ENCODE measurements at places on chromosomes 1 and 21. TPM values are rescaled to one million over a fixed set of nuclear protein-coding genes. Genes with fewer than 3 reads are reported as not detected.

DNA sequence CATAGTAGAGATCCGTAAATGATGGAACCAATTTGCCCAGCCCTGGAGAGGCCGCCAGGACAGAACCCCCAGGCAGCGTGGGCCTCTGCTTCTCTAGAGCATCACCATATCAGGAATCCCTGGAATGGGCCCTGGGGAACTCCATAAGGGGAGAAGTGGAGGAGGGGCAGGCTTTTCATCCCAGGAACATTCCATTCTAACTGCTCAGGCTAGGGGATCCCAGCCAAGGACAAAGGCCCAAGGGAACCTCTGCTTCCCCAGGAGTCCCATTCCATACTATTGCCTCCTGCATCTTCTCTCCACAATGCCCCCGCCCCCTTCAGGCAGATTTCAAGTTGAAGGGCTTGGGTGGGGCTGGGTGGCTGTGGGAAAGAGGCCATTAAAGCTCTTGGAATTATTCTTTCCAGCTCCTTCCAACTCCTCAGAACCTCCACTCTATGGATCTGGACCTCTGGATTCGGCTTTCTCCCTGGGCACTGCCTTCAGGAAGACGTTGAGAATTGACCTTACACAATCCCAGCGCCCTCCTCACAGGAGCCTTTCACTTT, 6.0 kb downstream of the TRNP1 start:
- H3K27ac ChIP-seq, result peak overlapping the region; percentile 49
- H3K4me1 ChIP-seq, result peaks cover 31% of the 10 kb centered on the region
- no peaks in the 10 kb centered on the region for H3K27me3 ChIP-seq
- no peak overlapping the region for H3K4me3 ChIP-seq

GRCh38 chr1:52683367-52683940, 14.7 kb downstream of the COA7 start:
- H3K36me3 ChIP-seq, result no peaks in the 10 kb centered on the region
- DNase-seq, result no peak
- H3K27ac ChIP-seq, result no peak overlapping the region
- no peak overlapping the region for H3K4me3 ChIP-seq

LRRC71 gene
- 23.1 TPM for total RNA-seq

RIPPLY3 gene
- 0.47 TPM for total RNA-seq

DNA sequence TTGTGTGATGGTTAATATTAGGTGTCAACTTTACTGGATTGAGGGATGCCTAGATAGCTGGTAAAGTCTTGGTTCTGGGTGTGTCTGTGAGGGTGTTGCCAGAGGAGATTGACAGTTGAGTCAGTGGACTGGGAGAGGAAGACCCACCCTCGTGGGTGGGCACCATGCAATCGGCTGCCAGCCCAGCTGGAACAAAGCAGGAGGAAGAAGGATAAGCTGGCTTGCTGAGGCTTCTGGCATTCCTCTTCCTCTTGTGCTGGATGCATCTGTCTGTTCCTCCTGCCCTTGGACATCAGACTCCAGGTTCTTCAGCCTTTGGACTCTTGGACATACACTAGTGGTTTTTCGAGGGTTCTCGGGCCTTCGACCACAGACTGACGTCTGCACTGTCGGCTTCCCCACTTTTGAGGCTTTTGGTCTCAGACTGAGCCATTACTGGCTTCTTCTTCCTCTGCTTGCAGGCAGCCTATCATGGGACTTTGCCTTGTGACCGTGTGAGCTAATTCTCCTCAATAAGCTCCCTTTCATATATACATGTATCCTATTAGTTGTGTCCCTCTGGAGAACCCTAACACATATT, 184.3 kb upstream of the LMO4 start:
- H3K4me3 ChIP-seq, result no peak overlapping the region
- no peak for DNase-seq
- no peaks in the 10 kb centered on the region for H3K4me1 ChIP-seq
- H3K27ac ChIP-seq, result no peak overlapping the region
- H3K36me3 ChIP-seq, result no peaks in the 10 kb centered on the region
- H3K27me3 ChIP-seq, result no peaks in the 10 kb centered on the region

All from testis (tissue), 5 donors.